G401 (cell line): ENCODE measurements at places on chromosomes 12 and 14.
A peak's percentile ranks its signal among the peaks of the same experiment; 100 is the strongest.

- DNase-seq: no peak
Measured at GRCh38 chr14:20706657-20707355, 18.2 kb downstream of the ANG start.

DNA sequence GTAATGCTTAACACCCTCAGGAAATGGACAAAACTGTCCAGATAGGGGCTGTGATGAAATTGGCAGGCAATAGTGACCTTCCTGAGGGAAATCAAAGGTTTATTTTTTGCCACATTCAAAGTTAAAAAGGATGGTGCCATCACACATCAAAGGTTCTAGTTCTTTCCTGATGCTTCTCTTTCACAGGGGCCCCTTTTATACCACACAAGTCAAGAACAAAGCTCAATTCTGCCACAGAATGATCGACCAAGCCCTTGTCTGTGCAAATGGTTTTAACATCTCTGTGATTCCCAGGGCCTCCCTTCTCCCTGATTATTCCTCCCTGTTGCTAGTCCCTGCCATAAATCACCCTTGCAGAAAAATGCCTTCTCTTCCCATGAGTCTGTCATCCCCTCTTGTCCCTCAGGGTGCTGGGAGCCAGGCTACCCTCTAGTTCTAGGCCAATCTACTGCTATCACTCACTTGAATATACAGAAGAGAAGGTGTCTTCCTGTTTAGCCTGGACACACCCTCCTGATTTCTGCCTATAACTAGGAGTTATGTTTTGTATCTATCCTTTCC, 22.7 kb downstream of the SMCO2 start:
- no peak for DNase-seq

DNA sequence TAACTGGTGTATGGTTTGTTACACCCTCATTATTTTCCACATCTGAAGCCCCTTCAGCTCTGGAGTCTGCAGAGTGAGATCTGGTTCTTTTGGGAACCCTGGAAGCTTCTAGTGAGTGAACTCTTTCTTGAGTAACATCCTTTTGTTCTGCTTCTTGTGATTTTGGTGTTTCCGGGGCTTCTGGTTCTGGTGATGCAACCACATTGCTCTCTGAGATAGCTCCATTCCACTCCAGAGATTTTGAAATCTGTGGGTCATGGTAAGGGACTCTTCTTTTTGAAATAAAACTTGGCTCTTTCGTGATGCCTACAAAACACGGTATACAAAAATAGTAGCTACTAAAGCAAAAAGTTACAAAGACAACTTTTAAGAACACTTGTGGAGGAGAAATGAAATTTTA, 5.4 kb downstream of the MDM1 start:
- DNase-seq: no peak

GRCh38 chr12:49010092-49010668, 8.4 kb downstream of the PRKAG1 start:
- no peak for DNase-seq

GRCh38 chr14:88252498-88252897, 70.6 kb downstream of the KCNK10 start:
- DNase-seq: no peak

GRCh38 chr12:52860102-52860823, 11.5 kb upstream of the KRT78 start:
- DNase-seq: no peak

- DNase-seq: no peak
Measured at GRCh38 chr12:91275321-91275720, 92.7 kb upstream of the DCN start.

- no peak for DNase-seq
Measured at GRCh38 chr14:100790502-100791347, 35.2 kb upstream of the MEG3 start.

DNA sequence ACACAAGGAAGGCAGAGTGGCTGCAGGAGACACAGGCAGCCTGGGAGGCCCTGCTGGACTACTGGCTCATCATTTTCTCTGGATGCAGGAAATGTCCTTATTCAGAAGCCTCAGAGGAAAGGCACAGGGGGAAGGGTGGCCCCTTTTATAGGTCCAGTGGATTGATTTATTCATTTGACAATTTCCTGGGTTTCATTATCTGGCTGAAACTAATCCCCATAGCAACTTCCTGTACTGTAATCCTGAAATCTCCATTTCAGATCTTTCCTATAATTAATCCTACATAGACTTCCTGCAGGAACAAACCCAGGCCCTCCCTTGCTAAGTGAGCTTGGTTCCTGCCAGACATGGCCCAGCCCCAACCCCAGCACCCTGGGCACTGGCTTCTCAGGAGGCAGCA, 23.0 kb downstream of the KRT76 start:
- DNase-seq: no peak

DNA sequence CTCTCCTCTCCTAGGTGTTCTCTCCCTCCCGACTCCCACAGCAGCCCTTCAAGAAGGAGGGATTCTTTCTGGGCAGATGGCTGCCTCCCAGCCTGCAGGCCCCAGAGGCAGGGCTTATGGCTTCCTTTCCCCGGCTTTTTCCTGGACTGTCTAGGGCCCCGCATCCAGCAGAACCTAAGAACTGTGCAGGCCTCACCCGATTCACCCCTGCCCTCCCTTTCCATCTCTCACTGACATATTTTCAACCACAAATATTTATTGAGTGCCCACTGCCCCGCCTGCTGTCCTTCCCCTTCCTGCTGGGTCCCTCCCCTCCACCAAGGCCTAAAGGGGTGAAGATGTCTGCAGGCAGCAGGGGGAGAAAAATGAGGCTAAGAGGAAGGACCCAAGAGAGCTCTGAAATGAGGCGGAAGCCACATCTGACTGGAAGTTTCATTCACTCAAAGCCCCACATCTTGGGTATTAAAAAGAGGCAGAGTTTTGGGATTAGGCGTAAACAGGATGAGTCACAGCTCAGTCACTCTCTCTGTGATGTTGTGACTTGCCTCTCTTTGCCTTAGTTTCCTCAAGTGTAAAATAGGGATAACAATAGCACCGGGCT, 2.9 kb downstream of the SCNN1A start:
- no peak for DNase-seq

- DNase-seq: no peak
Measured at GRCh38 chr14:37597914-37598746, 2.7 kb downstream of the TTC6 start.

DNA sequence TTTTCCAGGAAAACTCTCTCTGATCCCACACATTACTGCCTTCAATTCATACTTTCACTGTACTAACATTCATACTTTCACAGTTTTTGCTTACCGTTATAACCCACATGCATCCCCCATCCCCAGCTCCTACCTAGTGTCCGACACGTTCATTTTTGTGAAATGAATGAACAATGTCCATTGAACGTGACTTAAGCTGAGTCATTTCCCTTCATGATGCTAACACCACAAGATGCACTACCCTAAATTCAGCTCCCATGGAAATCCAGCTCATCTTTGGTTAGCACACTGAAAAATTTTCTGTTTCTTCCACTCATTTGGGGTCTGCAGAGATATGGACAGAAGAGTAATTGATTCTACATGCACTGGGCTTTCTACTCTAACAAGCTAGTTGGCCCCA, 84.7 kb downstream of the GALNT4 start:
- no peak for DNase-seq

- peak; percentile 27 for DNase-seq
Measured at GRCh38 chr14:21066882-21067502, 3.1 kb upstream of the ARHGEF40 start.

- no peak for DNase-seq
Measured at GRCh38 chr12:6057700-6058099, 66.8 kb downstream of the VWF start.

DNA sequence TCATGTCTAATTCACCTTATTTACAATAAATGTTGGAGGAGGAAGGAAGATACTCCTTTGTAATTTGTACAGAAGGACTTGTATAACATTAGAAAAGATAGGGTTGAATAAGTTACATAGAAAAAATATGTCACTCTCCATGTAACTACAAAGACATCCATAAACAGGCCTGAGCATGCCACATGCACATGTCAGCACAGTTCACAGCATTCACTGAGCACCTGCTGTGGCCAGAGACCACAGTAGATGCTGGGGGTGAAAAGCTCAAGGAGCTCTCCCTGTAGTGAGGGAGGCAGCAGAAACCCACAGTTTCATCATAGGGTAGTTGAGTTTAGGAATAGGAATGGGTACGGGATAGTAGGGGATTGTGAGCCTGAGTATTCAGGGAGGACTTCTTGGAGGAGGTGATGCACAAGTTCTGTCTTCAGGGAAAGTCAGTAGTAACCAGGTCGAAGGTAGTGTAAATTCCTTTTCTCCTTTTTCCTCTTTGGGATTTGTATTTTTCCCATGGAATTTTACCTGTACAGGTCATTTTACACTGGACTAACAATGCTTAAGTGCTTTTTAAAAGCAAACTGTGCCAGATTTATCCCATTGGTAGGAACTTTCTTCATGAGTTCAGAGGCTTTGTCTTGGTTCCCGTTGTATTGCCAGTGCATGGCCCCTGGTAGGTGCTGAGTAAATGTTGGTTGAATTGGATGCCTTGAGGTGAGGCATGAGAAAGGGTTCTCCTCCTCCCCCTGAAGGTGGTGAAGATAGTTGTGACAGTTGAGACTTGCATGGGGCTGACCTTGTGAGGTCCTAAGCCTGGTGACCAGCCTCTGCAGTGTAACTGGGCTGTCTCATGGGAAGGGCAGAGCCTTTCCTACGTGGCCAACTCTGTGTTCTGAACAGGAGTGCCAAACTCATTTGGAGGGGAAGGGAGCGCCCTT, 20.2 kb downstream of the PRKCH start:
- DNase-seq: no peak

DNA sequence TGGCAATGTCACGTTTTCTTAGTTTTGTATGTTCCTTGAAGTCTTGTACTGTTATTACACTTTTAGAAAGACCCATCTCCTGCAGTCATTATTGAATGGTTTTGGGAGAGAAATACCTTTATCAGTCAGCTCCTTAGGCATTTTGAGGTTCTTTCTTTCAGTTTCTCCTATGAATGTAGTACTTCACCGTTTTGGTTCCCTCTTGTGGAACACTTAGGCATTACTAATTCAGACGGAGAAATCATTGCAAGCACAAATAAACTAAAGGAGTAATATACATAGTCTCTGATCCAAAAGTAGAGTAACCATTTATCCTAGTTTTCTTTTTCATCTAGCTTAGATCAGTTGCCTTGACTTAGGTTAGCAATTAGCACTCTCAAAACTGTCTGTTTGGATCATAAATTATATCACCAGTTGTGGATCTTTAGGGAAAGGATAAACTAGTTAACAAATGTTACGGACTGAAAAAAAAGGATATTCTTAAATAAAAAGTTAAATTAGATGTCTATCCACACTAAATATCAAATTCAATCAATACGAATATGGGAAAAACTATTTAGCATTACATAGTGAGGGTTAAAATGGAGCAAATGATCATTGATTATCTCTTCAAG, 1538.3 kb upstream of the SEL1L start:
- no peak for DNase-seq

DNA sequence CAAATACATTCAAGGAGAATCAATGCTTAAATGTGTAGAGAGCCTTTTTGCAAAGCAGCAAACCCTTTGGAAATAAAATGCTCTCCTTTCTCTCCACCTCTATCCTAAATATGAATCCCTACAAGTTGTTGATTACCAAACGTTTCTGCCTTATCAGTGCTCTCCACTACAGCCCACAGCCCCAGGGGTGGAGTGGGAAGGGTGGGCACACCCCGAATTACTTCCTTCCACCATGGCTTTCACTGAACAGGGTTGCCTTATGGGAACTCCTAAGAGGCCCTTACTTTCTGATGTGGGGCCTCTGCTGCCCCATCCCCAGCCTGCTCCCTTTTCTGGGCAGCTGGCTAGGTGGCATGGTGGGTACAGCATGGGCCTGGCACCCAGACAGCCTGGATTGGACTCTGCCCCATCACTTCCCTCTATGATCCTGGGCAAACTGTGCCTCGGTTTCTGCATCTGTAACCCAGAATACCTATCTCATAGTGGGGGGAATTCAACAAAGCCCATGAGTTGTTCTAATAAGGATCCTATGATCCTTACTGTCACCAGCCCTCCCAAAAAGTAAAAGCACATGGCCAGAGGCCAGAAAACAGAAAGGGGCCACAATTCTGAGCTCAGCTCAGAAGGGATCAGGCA, 16.1 kb downstream of the AK7 start:
- no peak for DNase-seq

DNA sequence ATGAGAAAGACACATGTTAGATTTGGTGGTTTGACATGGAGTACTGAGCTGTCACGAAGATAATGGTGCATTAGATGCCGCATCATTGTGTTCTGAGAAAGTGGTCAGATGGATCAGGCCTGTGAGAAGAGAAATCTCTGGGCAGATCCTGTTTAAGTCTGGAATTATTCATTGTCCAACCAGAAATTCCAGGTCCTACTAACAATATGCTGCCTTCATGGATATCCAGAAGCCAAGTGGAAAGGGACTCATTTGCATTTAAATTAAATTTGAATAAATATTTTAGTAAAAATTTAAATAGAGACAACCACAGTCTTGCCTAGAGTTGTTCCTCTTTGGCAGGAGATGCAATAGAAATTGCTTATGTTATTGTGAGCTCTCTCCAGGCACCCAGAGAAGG, 330.5 kb upstream of the TMEM132C start:
- DNase-seq: no peak

DNA sequence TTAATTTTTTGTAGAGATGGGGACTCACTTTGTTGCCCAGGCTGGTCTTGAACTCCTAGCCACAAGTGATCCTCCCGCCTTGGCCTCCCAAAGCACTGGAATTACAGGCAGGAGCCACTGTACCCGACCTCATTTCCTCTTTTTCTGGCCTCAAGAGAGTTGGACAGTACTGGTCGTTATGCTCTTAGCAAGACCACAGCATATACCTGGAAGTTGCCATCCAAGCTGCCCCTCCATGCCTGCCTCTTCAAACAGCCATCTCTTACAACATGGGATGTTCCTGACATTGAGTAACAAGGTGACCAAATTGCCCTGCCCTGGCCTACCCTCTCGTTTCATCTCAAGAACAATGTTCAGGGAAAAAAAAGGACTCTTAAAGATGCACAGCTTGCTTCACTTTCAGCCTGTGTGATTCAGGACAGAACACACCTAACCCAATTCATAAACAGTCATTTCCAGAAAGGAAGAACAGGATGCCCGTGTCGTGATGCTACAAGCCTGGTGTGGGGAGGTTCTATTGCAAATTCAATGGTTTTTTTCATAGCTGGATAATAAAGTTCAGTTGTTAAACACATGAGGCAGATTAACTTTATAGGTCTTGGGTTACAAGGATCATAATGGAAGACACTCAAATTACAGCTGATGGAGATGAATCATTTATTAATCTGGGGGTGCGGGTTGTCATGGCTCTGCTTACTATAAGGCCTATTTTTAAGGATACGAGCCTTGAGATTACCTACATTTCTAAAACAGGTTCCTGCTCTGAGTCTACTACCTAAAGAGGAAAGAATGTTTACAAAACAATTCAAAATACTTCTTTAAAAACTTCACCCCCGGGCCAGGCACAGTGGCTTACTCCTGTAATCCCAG, 11.9 kb downstream of the GLTP start:
- DNase-seq: no peak

GRCh38 chr14:54002653-54003052, 46.0 kb upstream of the BMP4 start:
- peak; percentile 70 for DNase-seq

GRCh38 chr12:94429633-94430032, 30.0 kb downstream of the CEP83 start:
- no peak for DNase-seq

- DNase-seq: no peak
Measured at GRCh38 chr12:31002361-31002725, 71.3 kb upstream of the DDX11 start.

GRCh38 chr14:69755784-69756183, 11.2 kb upstream of the SRSF5 start:
- no peak for DNase-seq

GRCh38 chr12:116931665-116932064, 20.9 kb downstream of the FBXW8 start:
- no peak for DNase-seq

GRCh38 chr14:74660167-74660566, 48.1 kb upstream of the LTBP2 start:
- no peak for DNase-seq

- peak; percentile 93 for DNase-seq
Measured at GRCh38 chr12:57864442-57865083, 18.0 kb upstream of the CTDSP2 start.
